NCI-H446 (cell line): ENCODE measurements at places on chromosomes 3 and 15.
A peak's percentile ranks its signal among the peaks of the same experiment; 100 is the strongest.

DNA sequence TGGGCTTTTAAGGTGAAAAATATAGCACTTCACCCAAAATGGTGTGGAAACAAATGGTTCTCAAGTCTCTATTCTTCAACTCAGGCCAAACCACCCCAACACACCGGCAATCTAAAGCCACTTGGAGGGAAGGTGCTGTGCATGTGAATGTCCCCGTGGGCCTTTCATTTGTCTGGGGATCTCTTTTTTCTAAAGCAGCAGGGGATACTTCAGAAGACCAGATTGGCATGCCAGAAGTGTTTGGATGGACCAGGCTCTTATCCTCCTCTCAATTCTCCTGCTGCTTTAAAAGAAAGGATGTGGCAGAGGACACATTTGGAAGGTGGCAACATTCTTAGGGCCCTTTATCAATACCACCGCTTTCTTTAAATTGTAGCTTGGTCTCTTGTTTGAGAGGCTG, 193.1 kb downstream of the MEIS2 start:
- no peak for DNase-seq

DNA sequence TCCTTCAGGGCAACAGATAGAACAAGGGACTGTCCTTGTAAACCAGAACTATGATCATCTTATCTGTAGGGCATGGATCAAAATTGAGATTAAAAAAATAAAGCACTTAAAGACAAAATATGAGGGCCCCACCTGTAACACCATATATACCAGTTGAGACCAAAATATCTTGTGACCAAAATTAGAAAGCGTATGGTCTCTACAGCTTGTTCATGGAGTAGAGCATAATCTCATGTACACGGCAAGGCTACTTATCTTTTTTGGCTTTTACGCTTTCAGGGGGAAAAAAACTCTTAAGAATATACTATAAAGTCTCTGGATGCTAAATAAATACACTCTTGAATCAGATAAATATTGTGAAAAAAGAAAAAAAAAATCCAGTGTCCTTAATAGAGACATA, 49.3 kb downstream of the ADAMTS9 start:
- DNase-seq: no peak

DNA sequence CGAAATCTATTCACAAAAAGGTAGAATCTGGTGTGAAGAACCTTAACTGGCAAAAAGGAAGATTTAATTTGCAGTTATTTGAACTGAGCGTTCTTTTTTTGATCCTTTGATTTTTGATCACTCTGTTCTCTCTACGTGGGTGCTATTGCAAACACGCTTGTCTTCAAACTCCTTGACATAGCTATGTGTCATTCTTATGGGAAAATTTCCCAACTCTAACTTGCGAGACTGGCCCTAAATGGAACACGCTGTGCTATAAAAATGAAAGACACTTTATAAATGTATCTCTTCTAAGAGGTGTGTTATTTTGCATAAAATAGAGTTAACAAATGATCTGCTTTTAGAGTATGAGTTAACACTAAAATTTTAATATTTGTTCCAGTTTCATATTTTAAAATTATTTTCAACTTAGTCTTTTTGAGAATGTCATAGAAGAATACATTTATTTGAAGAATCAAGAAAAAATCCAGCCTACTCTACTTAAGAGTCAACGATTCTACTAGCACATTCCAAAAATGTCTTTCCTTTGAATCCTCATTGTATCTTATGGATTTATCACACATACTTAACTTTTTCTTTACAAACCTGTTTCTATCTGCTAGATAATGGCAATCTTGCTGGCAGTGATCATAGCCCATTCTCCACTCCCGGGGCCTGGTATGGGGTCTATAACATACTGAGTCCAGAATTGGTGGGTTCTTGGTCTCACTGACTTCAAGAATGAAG, 610.0 kb upstream of the TBL1XR1 start:
- no peak for DNase-seq

GRCh38 chr3:30688776-30689641, 82.6 kb downstream of the TGFBR2 start:
- DNase-seq: no peak

- DNase-seq: no peak
Measured at GRCh38 chr3:151724576-151725562, 8.9 kb upstream of the AADACL2 start.

GRCh38 chr3:66604481-66604880, 103.7 kb upstream of the LRIG1 start:
- no peak for DNase-seq

DNA sequence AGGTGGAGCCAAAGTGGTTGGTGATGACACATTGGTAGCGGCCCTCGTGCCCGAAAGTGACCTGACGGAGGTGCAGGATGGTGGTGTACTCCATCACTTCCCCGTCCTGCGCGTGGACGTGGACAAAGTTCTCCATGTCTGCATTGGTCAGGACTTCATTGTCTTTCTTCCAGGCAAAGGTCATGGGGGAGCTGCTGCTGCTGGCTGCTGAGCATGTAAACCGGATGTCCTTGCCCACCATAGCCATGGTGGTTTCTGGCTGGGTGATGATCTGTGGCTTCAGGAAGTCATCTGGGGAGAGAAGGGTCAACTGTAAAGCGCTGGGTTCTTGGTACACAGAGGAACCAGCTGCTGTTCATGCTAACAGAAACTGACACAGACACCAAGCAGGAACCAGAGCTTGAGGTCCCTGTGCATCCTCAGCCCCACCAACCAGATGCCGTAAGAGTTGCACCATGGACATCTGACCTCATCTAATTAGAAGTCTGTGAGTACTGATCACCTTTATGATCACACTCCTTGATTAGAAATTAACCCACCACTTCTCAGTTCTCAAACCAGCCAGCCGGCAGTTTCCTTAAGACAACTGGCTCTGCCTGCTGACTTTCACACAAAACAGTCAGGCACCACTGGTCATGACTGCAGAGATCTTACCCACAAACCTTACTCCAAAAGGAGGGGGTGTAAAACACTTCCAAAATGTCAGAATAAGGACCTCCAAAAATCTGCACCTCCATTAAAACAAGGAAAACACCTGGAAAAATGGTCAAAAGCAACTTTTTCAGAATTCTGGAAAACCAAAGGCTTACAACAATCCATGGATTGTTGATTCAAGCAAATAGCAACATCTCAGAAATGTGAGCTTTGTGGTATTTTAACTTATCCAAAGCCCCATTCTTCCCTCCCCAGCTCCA, 114.6 kb downstream of the LRIG1 start:
- no peak for DNase-seq

- DNase-seq: no peak
Measured at GRCh38 chr15:57281321-57281720, 95.0 kb upstream of the CGNL1 start.

- peak; percentile 44 for DNase-seq
Measured at GRCh38 chr15:81516461-81516860, 142.4 kb upstream of the TMC3 start.

- no peak for DNase-seq
Measured at GRCh38 chr3:193828477-193828876, 235.5 kb downstream of the OPA1 start.

- peak; percentile 6 for DNase-seq
Measured at GRCh38 chr15:31867536-31868442, 162.5 kb upstream of the CHRNA7 start.

DNA sequence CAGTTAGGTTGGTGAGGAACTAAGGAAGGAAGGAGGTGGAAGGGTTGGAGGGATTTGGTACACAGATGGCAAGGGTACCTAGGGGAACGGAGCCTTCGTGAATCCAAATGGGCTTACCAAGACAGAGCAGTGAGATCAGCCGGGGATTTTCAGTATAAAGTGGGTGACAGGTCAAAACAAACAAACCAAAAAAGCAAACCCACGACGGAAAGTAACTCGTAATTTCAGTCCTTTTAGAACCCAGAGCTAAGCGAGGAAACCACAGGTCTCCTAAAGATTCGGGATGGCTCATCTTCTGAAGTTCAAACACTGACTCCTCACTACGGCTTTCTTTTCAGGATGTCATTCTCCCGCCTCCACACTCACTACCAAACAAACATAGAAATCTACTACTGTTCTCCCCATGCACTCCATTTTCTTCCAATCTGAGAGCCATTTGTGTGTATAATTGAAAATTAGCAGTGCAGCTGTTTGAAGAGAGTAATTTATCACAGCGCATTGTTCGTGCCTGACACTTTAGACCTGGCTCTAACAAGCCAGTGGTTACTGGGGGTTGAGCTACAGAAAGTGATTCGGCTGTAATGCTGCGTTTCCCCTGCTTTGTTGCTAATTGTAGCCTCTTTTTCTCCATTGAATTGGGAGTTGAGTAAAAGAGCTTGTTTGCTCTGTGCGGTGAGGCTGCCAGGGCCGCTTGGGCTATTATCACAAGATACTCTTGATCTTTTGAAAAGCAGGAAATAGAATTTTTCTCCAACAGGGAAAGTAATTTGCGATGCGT, 64.7 kb upstream of the CCDC39 start:
- DNase-seq: no peak

GRCh38 chr3:115347737-115348136, 200.6 kb upstream of the ZBTB20 start:
- DNase-seq: no peak

GRCh38 chr3:81776643-81777042, 15.2 kb upstream of the GBE1 start:
- no peak for DNase-seq

DNA sequence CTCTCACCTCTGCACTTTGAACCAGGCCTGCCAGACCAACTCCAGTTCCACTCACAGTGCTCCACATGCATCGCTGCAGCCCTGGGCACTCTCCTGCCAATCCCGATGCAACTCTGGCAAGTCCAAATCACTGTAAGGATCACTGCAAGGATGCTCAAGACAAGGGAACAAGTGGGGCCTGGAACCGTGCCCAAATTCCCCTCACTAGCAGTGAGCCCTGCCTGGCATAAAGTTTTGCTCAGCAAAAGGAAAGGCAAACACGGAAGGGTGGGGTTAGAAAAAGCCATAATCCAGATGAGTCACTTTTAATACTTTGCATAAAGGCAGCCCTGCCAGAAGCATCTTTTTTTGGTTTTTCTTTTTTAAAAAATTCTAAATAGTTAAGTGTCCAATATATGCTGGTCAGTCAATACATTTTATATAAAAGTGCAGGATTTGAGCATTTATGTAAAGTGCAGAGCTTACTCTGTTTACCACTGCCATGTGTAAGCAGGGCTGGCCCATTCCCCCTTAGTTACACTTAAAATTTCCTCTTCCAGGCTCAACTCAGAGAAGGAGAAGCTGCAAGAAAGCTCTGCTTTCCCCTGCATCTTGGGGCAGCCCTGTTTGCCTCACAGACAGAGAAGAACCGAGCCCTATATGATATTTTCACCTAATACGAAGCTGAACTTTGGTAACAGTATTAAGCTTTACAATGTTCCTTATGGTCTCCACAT, 102.2 kb downstream of the CD47 start:
- no peak for DNase-seq

GRCh38 chr3:174216946-174217718, 642.0 kb upstream of the NAALADL2 start:
- DNase-seq: no peak
